Activated CD4-positive, alpha-beta T cell treated with anti-CD3 and anti-CD28 coated beads, Interleukin-10, Interleukin-2, amounts not matched to agents 100 ng/mL and 50 ng/mL, durations not matched to agents 16 hours and 8 hours (primary cell): ENCODE measurements at places on chromosomes 11 and 22.

GRCh38 chr11:35104655-35105054 is 34.3 kb upstream of the CD44 start:
- DNase-seq, result no peak

GRCh38 chr11:102485095-102485722 is 32.6 kb upstream of the TMEM123 start:
- DNase-seq, result no peak

DNA sequence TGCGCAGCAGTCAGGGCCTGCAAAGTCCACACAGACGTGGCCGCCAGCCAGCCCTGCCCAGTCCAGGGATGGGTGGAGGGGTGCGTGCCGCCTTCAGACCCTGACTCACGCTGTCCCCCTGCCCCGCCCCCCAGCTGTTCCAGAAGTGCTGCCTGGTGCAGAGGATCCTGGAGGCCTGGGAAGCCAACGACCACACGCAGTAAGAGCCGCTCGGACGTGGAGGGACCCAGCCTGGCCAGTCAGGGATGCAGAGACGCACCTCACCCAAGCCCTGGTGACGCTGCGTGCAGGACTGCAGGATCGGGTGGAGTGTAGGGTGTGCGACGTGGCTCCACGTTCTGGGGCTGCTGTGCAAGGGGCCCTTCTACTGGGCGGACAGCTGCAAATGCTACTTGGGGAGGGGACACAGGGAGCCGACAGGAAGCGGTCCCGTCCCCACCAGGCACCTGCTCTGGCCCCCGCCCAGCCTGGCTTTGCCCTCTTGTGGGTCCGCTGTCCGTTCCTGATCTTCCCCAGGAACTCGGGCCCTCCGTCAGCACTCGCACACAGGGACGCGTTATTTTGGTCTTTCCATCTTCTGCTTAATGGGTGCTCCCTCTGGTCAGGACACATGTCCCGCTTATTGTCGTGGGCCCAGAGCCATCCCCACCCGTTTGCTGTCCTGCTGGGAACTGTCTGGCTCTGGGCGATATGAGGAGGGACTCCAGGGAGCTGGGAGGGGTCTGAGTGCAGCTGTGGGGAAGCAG is 42.5 kb downstream of the SBF1 start:
- DNase-seq, result no peak

GRCh38 chr11:98195300-98195699 is 825.4 kb upstream of the CNTN5 start:
- DNase-seq, result no peak

DNA sequence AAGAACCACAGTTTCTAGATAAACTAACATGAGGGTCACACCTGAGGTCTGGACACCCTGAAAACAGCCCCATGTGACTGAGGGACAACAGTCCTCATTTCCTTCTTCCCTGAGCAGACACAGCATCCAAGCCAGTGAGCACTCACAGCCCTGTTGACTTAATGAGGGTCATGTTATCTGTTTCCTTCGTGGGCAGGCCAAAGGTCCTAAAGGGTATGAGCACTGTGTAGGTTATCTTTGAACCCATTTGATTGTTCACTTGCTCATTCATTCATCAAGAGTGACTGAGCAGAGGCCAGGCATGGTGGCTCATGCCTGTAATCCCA is 170.7 kb upstream of the B3GAT1 start:
- DNase-seq, result no peak

GRCh38 chr11:36027731-36028130 is 83.9 kb downstream of the LDLRAD3 start:
- no peak for DNase-seq

DNA sequence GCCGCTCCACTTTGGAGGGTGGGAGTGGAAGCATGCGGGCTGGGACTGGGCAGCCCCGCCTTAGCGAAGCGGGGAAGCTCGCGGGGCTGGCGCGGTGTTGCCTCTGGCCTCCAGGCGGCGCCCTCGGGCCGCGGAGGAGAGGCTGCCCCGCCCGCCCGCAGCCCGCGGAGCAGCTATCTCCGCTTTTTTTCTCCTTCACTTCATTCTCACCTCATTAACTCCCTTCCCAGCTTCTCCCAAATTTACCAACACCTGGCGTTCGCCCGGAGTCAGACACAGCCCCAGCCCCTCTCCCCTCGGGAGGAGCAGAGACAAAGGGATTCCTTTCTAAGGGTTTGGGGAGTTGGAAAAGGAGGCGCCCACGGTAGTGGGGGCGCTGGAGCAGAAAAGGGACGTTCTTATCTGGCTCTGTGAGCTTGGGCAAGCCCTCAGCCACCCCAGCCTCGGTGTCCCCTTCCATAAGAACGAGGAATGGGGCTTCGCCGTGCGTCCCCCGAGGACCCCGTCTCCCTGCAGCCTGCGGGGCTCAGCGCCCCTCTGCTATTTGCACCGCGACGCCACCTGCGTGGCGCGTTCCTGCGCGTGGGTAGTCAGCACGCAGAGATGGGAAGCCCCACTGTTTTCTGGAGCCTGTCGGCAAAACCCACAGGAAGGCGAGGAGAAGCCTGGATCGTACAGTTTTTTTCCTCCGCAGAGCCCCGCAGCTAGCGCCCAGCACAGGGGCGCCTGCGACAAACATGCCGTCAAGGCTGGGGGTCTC is 1.5 kb upstream of the WNT11 start:
- DNase-seq, result peak; percentile 83

GRCh38 chr22:20741634-20742581 is 32.0 kb upstream of the SERPIND1 start:
- DNase-seq, result peak; percentile 36

DNA sequence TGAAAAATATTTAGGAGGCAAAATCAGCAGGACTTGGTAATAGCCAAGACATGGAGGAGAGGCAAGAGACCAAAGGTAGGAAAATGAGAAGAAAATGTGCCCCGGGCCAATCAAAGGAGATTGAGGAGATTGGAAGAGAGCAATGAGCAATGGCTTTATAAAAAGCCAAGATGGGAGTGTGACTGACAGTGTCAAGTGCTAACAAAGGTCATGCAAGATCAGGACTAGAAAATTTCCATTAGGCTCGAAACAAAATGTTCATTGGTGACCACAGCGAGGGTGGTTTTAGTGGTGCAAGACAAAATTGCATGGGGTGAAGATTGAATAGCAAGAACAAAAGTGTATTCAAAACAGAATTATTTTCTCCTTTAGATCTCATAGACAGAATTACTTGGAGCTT is 45.2 kb upstream of the TBCEL start:
- no peak for DNase-seq

GRCh38 chr11:64563966-64564365 is 27.1 kb upstream of the SLC22A12 start:
- DNase-seq, result no peak

- no peak for DNase-seq
Measured at GRCh38 chr11:76568139-76568538, 102.4 kb downstream of the LRRC32 start.

DNA sequence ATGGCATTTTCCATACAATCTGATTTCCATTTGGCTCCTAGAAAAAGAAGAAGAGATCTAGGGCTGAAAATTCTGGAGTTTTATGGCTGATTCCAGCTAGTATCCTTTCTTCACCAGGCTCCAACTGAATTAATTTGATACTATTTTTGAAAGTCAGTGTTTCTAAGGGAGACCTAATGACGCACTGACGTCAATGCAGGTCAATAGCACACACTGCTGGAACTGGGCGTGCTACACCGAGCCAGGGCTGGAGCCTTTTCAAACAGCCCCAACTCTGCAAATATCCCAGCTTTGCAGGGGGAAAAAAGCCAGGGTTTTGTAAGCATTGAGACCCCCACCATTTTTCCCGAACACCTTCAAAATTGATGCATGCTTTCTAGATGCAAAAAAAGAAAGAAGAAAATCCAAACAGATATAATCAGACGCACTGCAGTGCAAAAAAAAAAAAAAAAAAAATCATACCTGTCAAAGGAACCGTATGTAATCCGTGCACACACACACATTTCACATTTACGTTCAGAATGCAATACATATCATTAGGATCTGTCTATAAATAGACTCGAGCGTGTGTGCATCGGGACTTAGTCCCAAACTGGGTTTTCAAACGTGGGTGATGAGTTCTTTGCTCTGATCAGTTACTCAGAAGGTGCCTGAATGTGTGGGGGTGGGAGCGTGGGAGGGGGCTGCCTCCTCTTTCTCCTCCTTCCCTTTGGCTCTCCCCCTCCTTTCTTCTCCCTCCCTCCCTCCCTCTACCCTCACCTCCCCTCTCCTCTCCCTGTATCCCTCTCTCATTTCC is 124.5 kb upstream of the HSD17B12 start:
- no peak for DNase-seq

DNA sequence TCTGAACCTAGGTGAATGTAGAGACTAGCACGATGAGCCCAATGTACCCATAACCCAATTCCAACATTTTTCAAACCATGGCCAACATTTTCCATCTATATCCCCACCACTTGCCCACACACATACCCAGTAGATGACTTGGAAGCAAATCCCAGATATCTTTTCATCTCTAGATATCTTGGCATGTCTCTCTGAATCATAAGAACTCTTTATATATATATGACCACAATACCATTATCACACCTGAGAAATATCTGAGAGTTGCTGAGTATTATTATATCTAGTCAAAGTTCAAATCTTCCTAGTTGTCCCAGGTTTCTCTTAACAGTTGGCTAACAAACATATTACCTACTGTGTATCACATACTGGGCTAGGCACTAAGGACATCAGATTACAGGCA is 37.9 kb upstream of the NFRKB start:
- DNase-seq, result no peak

- DNase-seq, result peak; percentile 58
Measured at GRCh38 chr22:28791841-28792490, 8.4 kb downstream of the XBP1 start.

GRCh38 chr11:27600656-27601055 is 94.1 kb upstream of the LIN7C start:
- DNase-seq, result no peak

- no peak for DNase-seq
Measured at GRCh38 chr11:39037611-39038010, 2421.8 kb downstream of the LRRC4C start.

- DNase-seq, result no peak
Measured at GRCh38 chr11:60241786-60242185, 1.2 kb downstream of the MS4A4E start.

DNA sequence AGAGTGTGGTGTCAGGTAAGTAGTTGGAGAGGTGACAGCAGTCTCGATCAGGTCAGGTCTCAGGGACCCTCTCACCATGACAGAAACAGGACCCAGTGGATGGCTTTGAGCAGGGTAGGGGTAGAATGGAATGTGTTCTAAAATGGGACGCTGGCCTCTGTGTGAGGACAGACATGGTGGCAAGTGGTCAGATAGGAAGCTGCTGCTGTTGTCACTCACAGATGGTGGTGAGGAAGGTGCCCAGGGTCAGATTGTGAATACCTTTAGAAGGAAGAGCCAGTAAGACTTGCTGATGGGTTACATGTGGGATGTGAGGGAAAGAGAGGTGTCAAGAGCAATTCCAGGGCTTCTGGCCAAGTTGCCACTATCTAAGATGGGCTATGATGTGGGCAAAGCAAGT is 596.3 kb downstream of the NTM start:
- no peak for DNase-seq

DNA sequence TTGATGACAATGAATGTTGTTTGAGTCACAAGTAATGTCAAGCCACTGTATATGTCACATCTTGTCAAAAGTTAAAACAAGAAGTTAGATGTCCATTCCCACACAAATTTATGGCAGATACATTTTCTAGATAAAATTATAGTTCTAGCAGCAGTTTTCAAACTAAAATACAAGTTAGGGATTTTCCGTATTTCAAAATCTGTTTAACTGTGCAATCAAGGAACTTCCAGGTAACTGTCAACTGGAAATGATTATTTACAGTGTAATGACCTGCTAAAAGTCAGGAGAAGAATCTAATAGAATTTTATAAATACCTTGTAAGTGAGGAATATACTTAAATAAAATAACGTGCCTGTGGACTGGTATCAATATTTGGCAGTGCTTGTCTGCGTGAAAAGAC is 111.5 kb downstream of the PDE3B start:
- no peak for DNase-seq
